ENCODE measurements at places on chromosomes 7 and 10. TPM values are rescaled to one million over a fixed set of nuclear protein-coding genes. Genes with fewer than 3 reads are reported as not detected.

The STN1 gene
- 44.1 TPM for total RNA-seq

- DNase-seq: peak; percentile 25
These were observed 259.3 kb downstream of the SNX13 start for GRCh38 chr7:17680943-17681351.

DNA sequence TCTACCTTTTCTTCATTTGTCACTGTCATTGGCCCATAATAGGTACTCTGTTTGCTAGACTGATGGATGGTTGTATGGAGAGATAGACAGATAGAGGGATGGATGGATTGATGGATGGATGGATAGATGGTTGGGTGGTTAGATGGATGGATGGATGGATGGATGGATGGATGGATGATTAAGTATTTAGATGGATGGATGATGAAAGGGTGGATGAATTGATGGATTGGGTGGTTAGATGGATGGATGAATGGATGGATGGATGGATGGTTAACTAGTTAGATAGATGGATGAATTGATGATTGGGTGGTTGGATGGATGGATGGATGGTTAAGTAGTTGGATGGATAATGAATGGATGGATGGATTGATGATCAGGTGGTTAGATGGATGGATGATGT is 334.7 kb upstream of the AUTS2 start:
- no peak for DNase-seq

DNA sequence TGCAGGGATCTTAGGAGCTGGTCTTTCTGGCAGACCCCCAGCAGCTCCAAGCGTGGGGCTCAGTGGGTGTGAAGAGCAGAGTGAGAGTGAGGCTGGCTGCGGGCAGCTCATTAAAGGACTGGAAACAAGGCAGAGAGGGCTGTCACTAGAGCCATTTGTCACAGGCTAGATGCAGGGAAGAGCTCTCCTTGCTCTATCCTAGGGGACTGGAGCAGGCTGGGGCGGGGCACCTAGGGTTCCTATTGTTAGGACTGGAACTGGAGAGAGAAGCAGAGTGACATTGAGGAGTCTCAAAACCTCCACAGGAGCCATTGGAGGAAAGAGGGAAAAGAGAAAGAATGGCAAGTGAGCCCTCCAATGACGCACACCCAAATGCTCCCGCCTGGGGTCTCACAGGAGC is 772 bp upstream of the DDC start:
- no peak for DNase-seq

GRCh38 chr7:120221666-120222065 is 51.3 kb upstream of the KCND2 start:
- no peak for DNase-seq

DNA sequence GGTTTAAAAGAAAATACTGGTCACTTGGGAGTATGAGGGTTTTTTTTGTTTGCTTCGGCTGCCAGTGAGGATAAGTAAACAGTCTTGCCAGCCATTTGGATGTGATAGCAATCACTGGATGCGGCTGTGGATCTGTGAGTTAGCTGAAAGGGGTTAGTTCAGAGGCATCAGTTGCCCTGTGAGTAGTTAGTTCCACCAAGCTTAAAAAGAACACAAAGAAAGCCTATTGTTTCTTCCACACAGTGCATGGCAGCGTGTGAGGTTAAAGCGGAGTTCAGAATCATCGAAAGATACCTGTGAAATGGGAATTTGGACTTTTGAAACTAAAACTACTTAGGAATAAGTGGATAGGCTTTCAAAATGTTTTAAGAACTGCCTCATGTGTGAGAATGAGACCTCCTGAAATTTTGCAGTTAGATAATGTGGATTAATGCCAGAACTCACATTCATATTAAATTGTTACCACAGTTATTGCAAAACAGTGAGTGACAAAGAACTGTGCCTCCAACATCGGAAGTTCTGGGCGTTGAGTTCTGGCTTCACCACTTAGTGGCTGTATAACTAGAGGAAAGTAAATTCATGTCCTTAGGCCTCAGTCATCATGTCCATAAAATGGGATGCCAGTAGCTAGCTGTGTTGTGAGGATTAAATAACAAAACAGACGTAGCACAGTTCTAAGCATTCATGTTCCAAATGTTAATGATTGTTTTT is 31.3 kb downstream of the KIAA1217 start:
- DNase-seq: no peak

DNA sequence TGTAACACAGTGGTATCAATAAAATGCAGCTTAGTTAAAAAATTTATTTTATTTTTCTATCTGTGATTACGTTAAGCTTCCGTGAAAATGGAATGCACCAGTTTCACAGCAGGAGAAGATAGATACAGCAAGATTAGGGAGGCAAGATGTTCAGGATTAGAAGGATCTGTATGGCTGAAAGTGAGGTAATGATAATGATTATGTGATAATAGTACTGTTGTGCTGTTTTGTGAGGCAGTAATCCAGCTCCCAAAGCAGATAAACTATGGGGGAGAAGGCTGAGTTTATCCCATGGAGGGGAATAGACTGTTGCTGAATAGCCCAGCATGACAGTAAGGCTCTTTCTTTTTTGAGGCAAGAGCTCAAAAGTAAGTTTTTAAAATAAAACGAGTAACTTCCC is 216.1 kb upstream of the PRPS1L1 start:
- DNase-seq: no peak

The TDRD1 gene
- total RNA-seq: not detected

DNA sequence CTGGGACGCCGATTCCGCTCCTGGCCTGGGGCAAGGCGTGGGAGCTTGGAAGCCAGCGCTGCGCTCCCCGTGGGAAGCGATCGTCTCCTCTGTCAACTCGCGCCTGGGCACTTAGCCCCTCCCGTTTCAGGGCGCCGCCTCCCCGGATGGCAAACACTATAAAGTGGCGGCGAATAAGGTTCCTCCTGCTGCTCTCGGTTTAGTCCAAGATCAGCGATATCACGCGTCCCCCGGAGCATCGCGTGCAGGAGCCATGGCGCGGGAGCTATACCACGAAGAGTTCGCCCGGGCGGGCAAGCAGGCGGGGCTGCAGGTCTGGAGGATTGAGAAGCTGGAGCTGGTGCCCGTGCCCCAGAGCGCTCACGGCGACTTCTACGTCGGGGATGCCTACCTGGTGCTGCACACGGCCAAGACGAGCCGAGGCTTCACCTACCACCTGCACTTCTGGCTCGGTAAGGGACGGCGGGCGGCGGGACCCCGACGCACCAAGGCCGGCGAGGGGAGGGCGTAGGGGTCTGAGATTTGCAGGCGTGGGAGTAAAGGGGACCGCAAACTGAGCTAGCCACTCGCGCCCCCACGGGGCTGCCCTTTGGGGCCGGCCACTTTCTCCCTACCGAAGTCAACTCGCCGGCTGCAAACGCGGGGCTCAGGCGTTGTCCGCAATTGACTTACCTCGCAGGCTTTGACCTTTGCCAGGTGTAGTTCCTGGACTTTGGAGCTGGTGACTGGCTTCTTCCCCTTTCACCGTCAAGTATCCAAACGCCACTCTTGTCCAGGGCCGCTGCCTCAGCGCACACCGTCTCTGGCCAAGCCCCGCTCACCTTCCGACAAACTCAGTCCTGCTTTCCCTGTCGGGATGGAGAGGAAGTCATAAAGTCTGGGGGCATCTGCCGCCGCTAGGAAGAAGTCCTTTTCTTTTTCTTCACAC is at the start of gene SCIN:
SCIN (plus strand) TSS at position 187 of the 928 bp plus-strand sequence; CDS start at position 254, 67 bp downstream.
- no peak for DNase-seq

DNA sequence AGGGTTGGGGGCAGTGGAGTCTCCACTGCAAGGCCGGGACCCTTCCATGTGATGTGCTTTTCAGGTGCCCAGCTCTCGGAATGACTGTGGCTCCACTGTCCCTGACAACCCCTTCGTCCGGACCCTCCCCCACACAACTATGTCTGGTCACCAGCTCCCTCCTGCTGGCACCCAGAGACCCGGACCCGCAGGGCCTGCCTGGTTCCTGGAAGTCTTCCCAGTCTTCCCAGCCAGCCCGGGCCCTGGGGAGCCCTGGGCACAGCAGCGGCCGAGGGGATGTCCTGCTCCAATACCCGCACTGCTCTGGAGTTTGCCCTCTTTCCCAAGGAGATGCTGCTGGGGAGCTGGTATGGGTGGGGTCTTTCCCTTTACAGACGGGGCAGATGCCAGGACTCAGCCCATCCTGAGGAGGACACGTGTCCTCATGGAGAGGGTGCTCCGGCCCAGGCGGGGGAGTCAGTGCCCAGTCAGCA is 5.5 kb downstream of the ATP6V0E2 start:
- no peak for DNase-seq

DNA sequence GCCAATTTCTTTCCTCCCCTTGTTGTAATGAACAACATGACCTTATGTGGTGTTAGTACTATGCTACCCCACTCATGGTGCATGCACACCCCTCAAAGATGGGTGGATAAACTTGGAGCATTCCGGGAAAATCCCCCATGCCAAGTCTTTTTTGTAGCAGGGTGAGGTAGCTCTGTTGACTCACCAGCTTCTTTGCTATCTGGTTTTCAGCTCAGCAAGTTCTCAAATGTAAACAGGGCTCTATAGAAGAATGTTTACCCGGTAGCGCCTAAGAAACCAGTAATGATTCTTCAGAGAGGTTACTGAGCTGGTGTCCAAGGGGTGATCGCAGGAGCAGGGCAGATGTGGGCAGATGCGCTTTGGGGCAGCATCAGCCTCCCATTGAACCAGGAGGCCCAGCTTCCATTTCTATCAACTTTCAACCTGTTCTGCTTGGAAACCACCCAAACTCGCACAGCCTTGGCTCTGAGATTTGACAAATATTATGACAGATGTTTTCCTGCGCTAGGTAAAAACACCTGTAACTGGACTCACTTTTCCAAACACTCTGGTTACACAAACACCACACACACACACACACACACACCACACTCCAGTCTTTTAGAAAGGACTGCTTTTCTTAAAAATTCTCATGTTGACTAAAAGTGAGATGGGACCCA is 87.8 kb downstream of the ZRANB1 start:
- DNase-seq: no peak

DNA sequence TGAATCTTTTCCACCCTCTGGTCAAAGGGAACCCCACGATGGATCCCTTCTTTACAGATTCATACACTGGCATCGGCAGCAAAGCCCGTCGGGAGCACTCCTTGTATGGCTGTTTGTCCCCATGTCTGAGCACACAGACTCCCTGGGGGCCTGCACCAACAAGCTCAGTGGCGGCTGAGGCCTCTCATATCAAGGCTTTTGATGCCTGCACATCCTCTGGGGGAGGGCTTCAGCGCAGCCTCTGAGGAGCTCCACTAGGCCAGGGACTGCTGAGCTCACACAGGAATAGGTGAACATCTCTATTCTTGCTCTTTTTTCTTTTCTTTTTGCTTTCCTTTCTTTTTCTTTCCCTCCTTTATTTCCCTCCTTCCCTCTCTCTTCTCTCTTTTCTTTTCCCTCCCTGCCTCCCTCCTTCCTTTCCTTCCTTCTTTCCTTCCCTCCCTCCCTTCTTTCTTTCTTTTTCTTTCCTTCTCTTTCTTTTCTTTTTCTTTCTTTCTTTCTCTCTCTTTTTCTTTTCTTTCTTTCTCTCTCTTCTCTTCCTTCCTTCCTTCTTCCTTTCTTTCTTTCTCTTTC is 174.6 kb downstream of the CCDC3 start:
- no peak for DNase-seq

DNA sequence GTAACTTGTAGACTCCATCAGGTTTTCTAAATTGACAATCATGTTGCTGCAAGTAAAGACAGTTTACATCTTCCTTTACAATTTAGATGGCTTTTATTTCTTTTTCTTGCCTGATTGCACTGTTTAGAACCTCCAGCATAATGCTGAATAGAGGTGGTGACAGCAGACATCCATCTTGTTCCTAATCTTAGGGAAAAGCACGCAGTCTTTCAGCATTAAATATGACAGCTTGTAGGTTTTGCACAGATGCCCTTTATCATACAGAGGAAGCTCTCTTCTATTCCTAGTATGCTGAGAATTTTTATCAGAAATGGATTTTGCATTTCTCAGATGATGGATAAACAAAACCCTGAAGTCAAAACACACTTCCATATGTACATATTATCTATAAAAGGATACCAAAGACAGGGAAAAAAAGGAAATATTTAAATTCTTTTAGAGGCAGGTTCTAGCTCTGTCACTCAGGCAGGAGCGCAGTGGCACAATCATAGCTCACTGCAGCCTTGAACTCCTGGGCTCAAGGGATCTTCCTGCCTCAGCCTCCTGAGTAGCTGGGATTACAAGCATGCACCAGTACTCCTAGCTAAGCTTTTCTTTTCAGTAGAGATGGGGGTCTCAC is 69.1 kb upstream of the KCNIP2 start:
- no peak for DNase-seq

- no peak for DNase-seq
These were observed 151.8 kb upstream of the MEOX2 start for GRCh38 chr7:15838265-15838664.
